ENCODE measurements at places on chromosomes 16 and 17.

GRCh38 chr17:50663812-50664374 lies 29.2 kb downstream of the ABCC3 start:
- no peak for ATAC-seq

DNA sequence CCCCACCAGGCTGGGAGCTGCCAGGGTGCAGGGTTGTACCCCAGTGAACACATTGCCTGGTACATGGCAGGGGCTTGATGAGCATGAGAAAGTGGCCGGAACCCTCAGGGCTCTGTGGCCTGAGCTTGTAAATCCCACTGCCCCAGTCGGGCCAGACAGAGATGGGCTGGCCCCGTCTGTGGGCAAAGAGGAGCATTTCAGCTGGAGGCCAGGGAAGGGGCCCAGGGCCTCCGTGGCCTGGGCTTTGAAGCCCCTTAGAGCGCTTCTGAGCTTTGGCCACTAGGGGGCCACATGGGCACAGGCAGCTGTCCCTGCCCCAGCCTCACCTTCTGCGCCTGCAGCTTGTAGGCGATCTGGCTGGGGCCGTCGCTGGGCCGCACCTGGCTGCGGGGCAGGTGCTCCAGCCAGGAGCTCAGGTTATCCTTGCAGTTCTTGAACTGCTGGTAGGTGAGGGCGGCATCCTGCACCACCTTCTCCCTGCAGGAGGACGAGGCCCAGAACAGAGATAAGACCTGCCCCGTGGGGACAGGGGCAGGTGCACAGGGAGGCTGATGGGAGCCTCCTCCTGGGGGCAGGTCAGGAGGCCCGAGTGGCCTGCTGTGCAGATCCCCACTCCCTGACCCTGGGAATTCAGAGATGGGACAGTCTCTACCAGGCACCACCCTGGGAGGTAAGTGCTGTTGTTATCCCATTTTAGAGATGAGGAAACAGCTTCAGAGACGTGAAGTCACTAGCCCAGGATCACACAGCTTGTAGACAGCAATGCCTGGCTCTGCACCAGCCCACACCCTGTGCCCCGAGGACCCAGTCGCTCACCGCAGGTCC lies 12.8 kb downstream of the EVPL start:
- ATAC-seq: peak; percentile 84

GRCh38 chr17:30573603-30574175 lies 96.5 kb downstream of the GOSR1 start:
- ATAC-seq: no peak

DNA sequence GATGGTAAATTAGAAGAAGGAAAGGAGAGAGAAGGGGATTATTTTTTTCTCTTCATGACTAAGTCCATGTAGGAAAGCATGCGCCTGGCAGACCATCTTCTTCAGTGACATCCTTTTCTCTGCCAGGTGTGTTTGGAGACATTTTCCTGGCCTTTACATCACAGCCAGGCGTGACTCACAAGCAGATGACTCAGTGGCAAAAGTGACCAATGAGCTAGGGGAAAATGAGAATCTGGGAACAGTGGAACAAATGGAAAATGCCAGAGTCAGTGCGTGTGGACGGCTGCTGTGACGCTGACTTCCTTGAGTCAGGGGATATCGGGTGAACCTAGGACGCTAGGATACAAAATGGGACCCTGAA lies 9.4 kb downstream of the KIAA0513 start:
- no peak for ATAC-seq

DNA sequence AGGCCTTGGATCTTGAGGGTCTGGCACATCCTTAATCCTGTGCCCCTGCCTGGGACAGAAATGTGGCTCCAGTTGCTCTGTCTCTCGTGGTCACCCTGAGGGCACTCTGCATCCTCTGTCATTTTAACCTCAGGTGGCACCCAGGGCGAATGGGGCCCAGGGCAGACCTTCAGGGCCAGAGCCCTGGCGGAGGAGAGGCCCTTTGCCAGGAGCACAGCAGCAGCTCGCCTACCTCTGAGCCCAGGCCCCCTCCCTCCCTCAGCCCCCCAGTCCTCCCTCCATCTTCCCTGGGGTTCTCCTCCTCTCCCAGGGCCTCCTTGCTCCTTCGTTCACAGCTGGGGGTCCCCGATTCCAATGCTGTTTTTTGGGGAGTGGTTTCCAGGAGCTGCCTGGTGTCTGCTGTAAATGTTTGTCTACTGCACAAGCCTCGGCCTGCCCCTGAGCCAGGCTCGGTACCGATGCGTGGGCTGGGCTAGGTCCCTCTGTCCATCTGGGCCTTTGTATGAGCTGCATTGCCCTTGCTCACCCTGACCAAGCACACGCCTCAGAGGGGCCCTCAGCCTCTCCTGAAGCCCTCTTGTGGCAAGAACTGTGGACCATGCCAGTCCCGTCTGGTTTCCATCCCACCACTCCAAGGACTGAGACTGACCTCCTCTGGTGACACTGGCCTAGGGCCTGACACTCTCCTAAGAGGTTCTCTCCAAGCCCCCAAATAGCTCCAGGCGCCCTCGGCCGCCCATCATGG lies 4.0 kb upstream of the ADGRG3 start:
- ATAC-seq: no peak

- ATAC-seq: no peak
These were observed 10.8 kb downstream of the CRYM start for GRCh38 chr16:21267298-21267697.

GRCh38 chr17:18344021-18344420 lies 19.3 kb downstream of the SHMT1 start:
- no peak for ATAC-seq
